ENCODE measurements at places on chromosomes 4 and X.

DNA sequence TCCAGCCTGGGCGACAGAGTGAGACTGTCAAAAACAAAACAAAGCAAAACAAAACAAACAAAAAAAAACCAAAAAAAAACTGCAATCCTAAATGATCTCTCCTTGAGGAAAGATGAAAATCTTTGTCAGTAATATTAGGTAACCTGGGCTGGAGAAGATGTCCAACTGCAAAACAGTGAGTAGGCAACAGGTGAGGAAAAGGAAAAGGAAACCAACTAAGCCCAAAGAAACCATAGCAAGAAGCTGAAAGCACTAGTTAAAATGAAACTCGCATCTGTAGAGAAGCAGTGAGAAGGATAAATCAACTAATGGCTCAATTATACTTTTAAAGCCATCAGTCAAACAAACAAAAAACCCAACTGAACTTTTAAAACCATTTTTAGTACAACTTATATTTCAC lies 54.2 kb downstream of the ENOX2 start:
- no peak for DNase-seq

- DNase-seq = no peak
These were observed 5.1 kb downstream of the PPP1R2C start for GRCh38 chrX:42772874-42773273.

DNA sequence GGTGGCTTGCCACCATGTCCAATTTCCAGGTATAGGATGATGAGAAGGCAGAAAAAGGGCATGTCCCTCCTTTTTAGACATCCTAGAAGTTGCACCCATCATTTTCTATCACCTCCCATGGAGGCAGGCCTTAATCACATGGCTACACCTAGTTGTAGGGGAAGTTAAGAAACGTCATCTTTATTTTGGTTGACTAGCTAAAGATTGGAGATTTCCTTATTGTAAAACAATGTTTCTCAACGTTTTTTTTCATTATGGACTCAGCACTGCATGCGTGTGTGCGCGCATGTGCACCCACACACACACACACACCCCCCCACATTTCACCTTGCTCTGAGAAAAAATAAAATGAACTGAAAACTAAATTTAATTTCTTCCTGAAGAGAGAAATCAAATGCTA lies 2.0 kb upstream of the CXCL9 start:
- DNase-seq = no peak

GRCh38 chr4:6941796-6942195 lies 32.2 kb downstream of the TBC1D14 start:
- DNase-seq = no peak

DNA sequence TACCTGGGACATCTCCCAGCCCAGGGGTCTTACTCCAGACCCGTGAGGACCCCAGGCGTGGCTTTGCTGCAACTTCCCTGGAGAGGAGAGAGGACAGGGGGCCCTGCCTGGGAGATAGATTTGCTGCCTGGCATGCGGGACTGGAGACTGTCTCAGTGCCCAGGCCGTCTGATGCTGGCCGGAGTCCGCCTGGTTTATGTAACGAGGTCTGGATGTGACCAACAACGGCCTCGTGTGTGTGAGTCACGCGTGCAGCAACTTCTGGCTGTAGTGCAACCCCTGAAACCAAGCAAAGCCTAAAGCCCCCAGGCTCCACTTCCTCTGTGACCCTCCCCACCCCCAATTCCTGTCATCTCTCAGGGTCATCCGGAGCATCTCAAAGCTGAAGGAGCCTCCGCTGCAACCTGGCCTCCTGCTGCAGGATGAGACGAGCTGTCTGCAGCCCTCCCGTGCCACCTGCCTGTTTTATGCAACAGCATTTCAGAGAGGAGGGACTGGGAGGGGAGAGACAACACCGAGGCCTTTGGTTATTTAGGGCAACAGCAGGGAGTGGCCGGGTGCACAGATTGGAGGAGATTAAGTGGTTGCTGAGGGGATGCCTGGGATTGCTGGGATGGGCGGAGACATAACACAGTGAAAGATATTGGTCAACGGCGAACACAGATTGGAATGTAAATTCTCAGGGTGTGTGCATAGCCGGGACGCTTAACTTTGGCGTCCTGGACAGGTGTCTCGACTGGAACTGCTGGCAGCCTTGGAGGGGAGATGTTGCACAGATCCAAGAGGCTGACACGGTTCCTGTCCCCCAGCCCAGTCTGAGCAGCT lies 16.0 kb downstream of the XG start:
- peak; percentile 30 for DNase-seq

DNA sequence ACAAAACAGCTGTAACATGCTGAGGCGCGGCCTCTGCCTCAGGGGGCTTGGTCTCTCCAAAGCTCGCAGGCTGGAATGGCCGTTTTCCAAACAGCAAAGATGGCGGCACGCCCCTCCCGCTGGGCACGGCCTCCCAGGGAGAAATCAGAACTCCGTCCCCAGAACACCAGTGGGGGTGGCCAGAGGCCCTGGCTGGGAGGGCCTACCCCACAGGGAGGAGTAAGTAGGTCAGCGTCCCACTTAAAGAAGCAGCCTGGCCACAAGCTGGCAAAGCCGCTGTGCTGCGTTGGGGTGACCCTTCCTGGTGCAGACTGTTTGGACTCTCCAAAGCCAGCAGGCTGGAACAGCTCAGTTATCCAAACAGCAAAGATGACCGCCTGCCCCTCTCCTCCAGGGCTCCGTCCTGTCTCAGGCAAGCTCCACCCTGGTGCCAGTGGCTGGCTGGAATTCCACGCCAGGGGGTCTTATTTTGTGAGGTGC lies 862.8 kb downstream of the TRIML1 start:
- DNase-seq = no peak

GRCh38 chr4:169251291-169252235 lies 19.2 kb downstream of the SH3RF1 start:
- no peak for DNase-seq

All from heart right ventricle (tissue), 16 donors.